ENCODE measurements at places on chromosomes 13 and 19.

- DNase-seq, result peak; percentile 85
Observed at GRCh38 chr13:34156841-34157365, 339.0 kb downstream of the RFC3 start.

- no peak for DNase-seq
Observed at GRCh38 chr13:62997696-62998095, 1582.0 kb upstream of the PCDH20 start.

DNA sequence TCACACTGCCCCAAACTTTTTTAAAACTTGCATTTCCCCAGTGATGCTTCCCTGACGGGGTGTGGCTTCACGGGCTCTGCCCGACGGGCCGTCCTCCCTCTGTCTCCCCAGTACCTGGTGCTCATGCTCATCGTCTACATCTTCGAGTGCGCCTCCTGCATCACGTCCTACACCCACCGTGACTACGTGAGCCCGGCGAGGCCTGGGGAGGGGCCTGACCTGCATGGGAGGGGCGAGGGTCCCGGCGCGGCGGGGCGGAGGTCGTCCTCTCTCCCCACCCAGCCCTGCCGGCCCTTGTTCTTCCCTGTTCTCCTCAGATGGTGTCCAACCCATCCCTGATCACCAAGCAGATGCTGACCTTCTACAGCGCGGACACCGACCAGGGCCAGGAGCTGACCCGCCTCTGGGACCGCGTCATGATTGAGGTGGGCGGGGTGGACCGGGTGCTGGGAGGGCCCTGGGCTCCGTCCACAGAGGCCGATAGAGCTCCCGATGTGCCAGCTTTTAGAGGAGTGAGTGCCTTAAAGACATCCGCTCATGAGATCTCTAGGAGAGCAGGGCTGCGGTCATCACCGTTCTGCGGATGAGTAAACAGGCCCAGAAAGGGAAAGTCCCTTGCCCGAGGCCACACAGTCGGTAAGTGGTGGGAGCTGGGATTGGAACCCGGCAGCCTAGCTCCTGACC is 6.9 kb downstream of the UPK1A start:
- peak; percentile 9 for DNase-seq

DNA sequence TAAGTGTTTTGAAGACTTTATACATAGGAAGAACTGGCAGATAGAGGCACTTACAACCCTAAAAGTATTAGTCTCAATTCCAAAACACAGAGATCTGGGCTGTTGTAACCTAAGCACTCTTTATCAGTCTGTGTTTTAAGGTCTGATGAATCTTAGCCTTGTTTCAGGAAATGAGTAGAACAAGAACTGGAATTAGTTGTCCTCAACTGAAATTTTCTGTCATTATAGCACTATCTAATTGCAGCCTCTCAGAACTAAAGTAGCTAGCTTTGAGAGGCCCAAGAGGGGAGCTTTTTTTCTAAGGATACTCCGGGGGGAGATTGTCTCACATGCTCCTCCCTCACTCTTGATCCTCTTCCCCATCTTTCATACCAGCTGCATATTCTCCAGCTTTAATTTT is 13.1 kb downstream of the HNRNPM start:
- DNase-seq, result no peak

GRCh38 chr19:55346725-55347441 is 7.2 kb downstream of the KMT5C start:
- no peak for DNase-seq

DNA sequence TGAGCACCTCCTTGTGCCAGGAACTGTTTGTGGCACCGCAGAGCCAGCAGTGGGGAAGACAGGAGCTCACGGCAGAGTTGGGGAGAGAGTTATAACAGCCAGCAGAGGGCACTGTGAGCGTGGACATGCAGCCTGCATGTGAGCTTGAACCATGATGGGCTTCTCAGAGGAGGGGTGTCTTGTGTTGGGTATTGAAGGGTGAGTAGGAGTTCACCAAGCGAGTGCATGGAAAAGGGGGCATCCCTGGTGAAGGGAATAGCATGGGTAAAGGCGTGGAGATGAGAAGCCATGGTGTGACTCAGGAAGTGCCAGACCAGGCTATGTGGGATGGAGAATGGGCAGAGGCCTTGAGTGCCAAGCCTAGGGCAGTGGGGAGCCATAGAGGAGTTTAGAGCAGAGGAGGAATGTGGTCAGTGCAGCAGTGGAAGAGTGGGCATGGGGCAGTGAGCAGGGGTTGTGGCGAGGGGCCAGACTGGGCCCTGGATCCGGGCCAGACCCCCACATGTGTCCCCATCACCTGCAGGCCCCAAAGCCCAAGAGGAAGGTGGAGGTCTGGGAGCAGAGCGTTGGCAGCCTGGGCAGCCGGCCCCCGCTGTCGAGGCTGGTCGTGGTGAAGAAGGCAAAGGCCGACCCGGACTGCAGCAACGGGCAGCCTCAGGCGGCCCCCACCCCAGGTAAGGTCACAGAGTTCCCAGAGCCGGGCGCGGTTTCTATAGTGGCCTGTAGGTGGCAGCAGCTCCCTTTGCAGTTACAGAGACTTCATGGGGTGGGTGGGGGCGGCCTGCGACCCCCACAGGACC is 11.8 kb upstream of the SHD start:
- DNase-seq, result peak; percentile 39

- no peak for DNase-seq
Observed at GRCh38 chr13:110472904-110473563, 88.5 kb downstream of the RAB20 start.

- no peak for DNase-seq
Observed at GRCh38 chr19:55667958-55668357, 7.1 kb upstream of the EPN1 start.

GRCh38 chr13:95536632-95537241 is 15.8 kb upstream of the CLDN10 start:
- DNase-seq, result no peak

GRCh38 chr13:110358381-110358780 is 51.3 kb downstream of the COL4A2 start:
- no peak for DNase-seq

GRCh38 chr13:109243311-109243951 is 543.0 kb downstream of the IRS2 start:
- DNase-seq, result no peak

GRCh38 chr13:107753291-107753690 is 462.0 kb downstream of the LIG4 start:
- no peak for DNase-seq

DNA sequence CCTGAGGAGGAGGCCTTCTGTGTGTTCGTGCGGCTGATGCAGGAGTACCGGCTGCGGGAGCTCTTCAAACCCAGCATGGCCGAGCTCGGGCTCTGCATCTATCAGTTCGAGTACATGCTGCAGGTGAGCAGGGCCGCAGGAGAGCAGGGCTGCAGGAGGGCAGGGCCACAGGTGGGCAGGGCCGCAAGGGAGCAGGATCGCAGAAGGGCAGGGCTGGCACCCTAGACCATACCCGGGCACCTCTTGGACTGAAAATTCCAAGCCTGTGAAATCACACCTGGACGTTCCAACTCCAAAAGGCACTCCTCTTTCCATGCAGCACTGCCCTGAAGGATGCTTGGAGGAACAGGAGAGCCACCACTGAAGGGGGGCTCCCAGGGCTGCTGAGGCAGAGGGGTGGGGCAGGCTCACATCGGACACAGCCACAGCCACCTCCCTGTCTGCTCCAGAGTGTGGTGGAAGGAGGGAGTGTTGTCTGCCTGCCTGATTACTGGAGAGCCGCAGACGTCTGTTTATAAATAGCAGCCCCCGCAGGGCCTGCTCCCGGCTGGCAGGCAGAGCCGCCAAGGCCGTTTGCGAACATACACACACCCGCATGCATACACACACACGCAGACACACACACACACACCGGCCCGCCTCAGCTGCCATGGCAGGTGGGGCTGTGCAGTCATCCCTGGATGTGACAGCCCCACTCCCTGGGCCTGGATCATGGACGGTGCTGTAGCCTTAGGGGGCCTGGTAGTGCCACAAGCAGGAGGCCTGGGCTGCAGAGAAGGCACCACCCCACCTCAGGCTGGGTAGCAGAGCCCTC is 20.2 kb downstream of the EVI5L start:
- peak; percentile 78 for DNase-seq

DNA sequence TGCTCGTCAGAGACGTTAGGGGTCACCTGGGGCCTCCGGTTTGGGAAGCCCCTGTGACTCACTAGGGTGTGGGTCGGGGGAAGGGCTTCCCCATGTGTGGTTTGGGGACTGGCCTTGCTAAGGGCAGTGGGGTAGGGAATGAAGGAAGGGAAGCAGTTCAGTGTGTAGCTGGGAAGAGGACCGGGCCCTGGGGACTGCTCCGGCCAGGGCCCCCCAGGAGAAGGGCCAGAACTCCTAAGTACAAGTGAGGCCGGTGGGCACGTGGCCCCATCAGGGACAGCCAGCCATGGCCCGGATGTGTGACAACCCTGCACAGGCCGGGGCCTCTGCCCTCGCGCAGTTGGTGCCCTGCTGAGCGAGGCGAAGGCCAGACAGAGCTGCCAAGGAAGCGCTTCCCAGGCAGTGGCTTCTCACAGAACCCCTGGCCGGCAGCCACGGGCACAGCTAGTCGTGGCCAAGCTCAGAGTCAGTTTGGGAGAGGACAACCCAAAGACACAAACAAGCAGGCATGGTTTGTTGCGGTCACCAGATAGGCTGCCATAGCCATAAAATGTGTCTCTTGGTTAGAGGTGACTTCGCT is 25.7 kb downstream of the TEX29 start:
- no peak for DNase-seq

- DNase-seq, result peak; percentile 97
Observed at GRCh38 chr19:4455719-4456475, 1.7 kb downstream of the UBXN6 start.

- no peak for DNase-seq
Observed at GRCh38 chr19:1783354-1783753, 28.7 kb downstream of the ATP8B3 start.

- DNase-seq, result peak; percentile 76
Observed at GRCh38 chr19:38361633-38362075, 12.7 kb upstream of the PSMD8 start.

DNA sequence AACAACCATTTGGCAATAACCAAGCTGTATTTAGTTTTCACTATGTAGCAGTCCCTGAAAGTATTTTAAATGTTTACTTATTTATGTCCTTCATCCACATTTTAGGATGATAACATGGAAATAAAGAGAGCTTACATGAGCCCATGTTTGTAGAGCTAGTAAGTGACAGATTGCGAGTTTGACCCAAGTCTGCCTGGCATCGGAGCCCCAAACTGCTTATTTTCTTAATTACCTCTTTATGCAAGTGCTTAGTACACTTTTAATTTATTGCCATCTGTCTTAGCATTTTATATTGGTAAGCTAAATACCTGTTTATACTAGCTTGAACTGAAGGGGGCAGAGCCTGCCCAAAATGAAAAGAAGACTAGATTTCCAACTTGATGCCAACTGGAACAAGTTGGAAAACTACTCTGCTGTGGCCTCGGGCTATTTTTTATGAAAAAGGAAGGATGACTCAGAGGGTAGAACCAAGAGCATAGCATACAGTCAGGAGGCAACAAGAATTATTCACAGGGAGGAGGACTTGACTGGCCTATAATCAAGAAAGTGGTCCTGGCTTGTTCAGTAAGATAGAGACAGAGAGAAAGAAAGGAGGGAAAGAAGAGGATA is 150.2 kb downstream of the NDFIP2 start:
- DNase-seq, result peak; percentile 8

DNA sequence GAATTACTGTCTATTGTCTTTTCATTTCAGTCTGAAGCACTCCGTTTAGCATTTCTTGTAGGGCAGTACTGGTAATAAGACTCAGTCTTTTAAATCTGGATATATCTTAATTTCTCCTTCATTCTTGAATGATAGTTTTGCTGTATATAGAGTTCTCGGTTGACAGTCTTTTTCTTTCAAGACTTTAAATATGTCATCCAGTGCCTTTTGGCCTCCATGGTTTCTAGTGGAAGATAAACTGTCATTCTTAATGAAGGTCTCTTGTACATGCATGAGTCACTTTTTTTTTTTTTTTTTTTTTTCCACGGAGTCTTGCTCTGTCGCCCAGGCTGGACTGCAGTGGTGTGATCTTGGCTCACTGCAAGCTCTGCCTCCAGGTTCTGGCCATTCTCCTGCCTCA is 27.2 kb upstream of the ZDHHC20 start:
- no peak for DNase-seq

DNA sequence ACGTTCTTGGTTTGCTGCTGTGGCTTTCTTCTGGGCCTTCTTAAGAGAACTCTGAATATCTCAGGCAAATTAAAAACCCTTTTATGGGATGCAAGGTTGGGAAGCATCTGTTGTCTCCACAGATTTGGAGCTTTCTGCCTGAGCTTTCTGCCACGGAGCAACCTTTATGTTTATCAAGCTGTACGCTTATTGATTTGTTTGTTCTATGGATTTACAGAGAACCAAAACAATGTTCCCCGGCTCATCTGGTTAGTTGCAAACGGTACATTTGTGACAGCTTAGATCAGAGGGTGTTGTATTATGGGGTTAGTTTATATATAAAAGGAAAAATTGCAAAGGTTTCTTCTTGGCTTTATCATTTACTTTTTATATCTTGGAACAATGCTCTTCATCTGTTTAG is 479.6 kb downstream of the DIAPH3 start:
- DNase-seq, result no peak

DNA sequence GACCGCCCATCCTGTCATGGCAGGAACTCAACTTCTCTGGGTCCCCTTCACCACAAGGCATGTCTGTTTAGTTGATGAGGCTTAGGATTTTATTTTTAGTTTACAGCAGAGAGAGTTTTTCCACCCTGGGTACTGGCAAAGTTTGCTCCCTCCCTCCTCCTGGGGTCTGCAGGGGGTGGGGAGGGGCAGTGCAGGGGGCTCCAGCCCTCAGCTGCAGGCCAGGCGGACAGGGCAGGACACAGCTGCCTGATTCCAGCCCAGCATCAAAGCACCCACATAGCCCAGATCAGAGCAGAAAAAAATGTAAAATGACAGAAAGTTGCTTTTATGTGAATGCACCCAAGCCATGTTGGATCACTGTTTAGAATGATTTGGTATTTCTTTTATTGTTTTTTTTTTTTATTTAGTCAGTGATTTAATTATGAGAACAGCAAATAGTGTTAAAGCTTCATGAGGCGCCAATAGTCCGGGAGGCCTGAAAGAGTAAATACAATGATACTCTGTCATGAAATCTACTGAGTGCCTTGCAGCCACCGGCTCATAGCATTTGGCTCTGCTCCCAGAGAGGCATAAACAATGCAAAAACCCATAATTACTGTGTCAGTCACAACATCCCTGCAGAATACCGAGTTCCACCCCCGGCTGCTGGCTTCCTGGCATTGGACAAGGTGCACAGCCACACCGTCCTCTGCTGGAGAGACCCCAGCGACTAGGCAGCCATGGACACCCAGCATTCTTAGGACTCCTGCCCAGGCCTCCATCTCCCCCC is 923.5 kb downstream of the UQCRFS1 start:
- no peak for DNase-seq

DNA sequence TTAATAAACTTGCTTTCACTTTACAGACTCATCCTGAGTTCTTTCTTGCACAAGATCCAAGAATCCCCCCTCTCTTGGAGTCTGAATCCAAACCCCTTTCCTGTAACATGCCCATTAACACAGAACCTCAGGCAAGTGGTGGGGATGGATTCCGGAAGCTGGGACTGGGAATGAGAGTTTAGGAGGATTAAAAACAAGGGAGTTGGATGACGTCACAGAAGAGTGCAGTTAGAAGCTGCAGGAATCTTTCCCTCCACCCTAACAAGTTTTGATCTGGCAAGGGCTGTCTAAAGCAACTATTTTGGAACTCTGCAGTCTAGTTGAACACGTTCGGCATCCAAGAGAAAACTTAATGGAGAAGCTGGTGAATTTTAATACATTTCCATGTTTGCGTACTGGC is 48.2 kb upstream of the PEPD start:
- DNase-seq, result no peak

- DNase-seq, result no peak
Observed at GRCh38 chr13:64925727-64926126, 2304.4 kb downstream of the PCDH9 start.

Measured in thyroid gland (tissue), 4 donors.